GM12864 (cell line): ENCODE measurements at places on chromosomes 3 and 15.

DNA sequence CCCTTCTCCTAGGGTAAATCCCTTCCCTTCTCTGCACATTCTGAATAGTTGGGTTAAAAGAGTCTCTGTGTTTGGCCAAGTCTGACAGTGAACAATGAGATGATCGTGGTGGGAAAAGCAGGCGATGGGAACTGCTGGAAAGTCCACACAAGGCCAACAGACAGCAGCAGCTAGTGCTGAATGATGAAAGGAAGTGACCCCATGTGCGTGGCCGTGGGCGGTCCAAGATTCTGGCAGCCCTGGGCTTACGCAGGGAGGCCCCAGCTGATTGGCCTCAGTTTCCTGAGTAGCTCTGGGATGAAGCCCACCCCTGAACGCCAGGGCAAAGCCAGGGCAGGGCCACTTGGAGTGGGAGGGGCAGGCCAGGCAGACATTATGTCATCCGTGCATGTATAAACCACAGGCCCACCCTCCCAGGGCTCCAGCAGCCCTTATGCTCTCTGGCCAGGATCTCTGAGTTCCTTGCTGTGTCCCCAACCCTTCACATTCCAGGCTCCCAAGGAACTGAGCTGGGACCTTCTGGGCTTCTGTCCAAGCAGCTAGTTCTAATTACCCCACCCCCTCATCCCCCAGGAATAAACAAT, 57.8 kb downstream of the CDC25A start:
- no peak for DNase-seq

GRCh38 chr3:13546667-13547171, 2.2 kb upstream of the FBLN2 start:
- no peak for DNase-seq

GRCh38 chr3:46955157-46955556, 21.4 kb downstream of the CCDC12 start:
- DNase-seq = no peak

- DNase-seq = no peak
These were observed 36.0 kb upstream of the GATM start for GRCh38 chr15:45414215-45414885.

DNA sequence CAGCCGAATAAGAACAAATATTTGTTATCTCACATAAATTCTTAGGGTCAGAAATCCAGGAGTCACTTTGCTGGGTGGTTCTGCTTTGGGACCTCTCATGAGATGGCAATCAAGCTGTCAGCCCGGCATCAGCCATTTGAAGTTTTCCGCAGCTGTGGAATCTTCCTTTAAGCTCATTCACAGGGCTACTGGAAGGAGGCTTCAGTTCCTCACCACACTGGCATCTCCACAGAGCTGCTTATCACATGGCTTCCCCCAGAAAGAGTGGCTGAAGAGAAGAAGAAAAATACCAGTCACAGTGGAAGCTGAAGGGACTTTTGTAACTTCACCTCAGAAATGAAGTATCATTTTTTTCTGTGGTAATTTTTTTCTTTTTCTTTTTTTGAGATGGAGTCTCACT, 267.7 kb downstream of the CHL1 start:
- DNase-seq = no peak

DNA sequence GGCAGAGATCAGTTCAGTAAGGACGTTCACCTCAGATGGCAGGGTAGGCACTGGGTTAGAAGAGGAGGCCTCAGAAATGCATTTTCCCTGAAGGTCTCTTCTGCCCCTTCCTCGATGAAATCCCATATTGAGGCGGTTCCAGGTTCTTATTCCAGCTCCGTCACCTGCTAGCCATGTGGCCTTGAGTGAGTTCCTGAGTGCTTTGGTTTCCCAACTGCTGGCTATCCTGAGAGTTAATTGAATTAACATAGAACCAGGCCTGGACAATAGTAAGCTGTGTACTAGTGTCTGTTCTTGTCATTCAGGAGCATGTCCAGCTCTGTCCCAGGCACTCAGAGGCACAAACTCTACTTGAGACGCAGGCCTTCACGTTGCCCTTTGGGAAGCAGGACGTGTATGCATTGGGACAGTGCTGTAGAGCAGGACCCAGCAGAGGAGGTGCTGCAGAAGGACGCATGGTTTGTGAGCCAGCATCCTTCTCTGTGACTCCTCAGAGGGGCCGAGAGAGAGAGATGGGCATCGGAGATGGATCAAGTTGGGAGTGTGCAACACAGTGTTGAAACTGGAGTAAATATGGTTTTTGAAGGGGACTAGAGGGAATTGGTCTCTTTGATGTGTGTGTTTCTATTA, 114.2 kb downstream of the ASB7 start:
- no peak for DNase-seq

DNA sequence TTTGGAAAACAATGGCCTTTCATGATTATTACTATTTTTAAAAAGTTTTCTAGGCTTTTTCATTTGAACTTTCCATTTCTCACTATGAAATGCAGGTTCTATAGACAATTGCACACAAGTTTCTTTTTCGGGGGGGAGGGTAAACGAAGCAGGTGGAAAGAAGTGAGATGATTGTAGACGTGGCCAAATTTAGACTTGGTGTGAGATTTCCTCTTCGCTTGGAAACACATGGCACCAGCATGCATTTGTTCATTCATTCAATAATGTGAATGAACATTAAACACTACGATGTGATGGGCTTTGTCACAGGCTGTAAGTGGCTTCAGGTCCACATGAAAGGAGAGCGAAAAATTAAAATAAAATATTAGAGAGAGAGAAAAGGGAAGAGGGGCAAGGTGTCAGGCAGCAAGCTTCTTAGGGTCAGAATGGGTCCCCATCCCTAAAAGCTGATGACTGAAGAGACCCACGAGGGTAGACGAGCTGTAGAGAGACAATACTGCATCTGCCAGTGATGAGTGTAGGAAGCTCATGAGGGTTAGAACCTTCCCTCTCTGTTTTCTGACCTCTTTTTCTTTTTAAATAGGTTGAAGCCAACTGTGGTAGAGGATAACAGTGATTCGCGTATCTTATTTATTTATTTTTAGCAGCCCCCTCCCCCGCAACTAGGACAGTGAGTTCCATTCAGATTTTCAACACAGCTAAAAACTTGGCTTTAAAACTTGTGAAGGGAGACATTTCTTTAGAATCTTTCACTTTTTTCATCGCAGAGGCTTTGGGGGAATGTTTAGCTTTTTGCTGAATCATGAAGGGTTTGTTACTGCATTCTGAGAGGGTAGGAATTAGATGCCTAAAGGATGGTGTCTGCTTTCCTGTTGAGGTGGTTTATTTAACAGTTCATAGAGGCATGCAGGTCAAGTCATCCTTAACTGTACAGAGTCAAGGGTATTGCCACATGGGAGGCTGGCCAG, 36.2 kb downstream of the GAP43 start:
- peak; percentile 33 for DNase-seq

DNA sequence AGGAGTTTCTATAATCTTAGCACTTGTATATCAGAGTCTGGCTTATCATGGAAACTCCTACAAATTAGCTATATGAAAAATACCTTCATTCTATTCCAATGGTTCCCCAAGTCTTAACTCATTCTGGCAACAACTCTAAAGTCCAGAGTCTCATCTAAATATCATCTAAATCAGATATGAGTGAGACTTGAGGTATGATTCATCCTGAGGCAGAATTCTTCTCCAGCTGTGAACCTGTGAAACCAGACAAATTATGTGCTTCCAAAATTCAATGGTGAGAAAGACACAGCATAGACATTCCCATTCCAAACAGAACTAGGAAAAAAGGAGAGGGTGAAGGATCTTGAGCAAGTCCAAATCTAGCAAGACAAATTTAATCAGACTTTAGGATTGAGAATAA, 138.8 kb downstream of the THRB start:
- DNase-seq = no peak

GRCh38 chr15:88385078-88385700, 82.0 kb downstream of the MRPL46 start:
- DNase-seq = no peak

DNA sequence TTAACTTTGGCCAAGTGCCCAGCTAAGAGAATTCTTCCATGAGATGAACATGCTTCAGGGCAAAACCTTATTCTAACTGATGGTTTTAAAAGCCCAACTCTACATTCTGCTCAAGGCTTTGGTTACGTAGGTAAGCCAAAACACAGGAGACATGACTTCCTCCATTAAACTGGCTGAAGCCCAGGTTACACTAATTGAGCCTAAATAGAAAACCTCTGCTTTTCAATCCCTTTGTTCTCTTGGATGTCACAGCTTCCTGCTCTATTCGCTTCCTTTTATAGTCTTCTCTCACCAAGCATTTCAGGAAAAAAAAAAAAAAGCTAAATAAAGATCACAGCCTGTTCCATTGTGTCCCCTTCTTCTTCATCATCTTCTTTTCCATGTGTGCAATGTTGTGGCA, 420.4 kb downstream of the TIGIT start:
- DNase-seq = no peak

DNA sequence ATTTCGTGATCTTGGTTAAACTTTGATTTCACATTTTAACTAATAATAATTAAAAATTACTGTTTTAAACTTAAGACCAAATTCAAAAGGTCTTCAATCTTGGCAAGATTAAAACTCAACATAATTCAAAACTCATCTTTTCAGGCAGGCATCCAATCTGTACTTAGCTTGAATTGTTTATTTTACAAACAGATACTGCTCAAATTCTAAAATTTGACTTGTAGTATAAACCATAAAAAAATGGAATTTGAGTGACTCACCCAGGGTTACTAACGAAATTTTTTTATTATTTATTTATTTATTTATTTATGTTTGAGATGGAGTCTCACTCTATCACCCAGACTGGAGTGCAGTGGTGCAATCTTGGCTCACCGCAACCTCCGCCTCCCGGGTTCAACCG, 64.4 kb downstream of the GAP43 start:
- no peak for DNase-seq

DNA sequence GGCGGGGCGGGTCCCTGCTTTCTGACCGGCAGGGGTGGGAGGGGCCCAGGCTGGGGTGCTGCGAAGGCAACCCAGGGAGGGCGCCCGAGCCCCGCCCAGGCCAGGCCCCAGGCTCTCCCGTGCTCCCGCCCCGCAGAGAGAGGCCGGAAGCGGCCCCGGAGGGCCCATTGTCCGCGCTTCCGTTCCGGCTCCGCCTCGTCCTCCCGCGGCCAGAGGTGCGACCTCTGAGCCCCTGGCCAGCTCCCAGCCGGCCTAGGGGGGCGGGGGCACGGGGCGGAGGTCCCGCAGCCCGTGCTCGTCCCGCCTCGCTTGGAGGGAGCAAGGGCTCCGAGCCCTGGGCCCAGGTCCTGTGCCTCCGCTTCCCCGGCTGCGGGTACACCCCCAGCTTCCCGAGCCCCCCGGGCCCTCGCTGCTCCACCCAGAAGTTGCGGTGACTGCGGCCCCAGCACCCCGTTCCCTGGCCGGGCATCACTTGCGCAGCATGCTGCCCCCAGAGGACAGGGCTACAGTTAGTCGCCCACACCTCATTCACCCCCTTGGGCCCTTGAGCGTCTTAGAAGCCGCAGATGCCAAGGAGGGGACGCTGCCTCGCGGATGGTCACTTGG, 20.4 kb upstream of the PLXND1 start:
- DNase-seq = peak; percentile 30

- no peak for DNase-seq
These were observed 176.7 kb upstream of the GOLIM4 start for GRCh38 chr3:168272343-168272985.

GRCh38 chr3:99131876-99132275, 230.4 kb upstream of the DCBLD2 start:
- no peak for DNase-seq
